ENCODE measurements at places on chromosomes 4 and X. TPM values are rescaled to one million over a fixed set of nuclear protein-coding genes. Genes with fewer than 3 reads are reported as not detected.
A peak's percentile ranks its signal among the peaks of the same experiment; 100 is the strongest.

The TENM3 gene
- 71.7 TPM for total RNA-seq

GRCh38 chr4:158578476-158578875 is 56.8 kb downstream of the RXFP1 start:
- no peak for DNase-seq

DNA sequence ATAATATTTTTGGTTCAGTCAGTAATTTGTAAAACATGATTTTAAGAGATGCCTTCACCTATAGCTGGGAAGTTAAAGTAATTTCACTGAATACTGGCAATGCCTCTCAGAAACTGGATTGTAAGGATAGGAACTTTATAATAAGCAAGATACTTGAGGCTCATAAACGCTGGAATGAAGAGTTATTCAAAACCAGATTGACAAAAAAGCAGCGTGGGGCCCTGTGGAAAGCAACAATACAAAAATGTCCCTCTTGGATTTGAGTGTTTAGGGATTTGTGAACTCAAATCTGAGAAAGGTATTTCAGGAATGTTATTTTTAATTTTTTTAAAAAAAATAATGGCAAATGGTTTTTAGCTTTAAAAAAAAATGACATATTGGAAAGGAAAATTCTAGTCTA is 94.6 kb downstream of the ANK2 start:
- DNase-seq, result no peak

The SPANXA2 gene
- not detected for total RNA-seq

- DNase-seq, result peak; percentile 35
These were observed 1.5 kb downstream of the KLHL2 start for GRCh38 chr4:165208741-165209388.

GRCh38 chr4:41095973-41096372 is 118.4 kb downstream of the APBB2 start:
- no peak for DNase-seq

- no peak for DNase-seq
These were observed 28.0 kb downstream of the DKK2 start for GRCh38 chr4:107008115-107008514.

- DNase-seq, result no peak
These were observed 149.4 kb downstream of the FAT4 start for GRCh38 chr4:125464146-125464545.

The C1QTNF7 gene
- total RNA-seq, result 9.5 TPM

The CLDN2 gene
- total RNA-seq, result 0.29 TPM
